ENCODE measurements at places on chromosomes 4 and X.

DNA sequence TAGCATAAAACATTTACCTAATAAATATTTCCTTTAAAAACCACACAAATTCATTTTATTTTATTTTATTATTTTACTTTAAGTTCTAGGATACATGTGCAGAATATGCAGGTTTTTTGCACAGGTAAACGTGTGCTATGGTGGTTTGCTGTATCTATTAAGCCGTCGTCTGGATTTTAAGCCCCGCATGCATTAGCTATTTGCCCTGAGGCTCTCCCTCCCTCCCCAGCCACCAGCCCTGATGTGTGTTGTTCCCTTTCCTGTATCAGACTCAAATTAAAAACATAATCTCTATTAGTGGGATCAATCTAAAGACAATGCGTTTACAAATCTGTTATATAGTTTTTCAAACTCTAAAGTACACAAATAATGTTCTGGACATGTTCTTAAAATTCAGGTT lies 1.2 kb upstream of the HTN3 start:
- no peak for DNase-seq

- DNase-seq = no peak
These were observed 656.9 kb upstream of the CPEB2 start for GRCh38 chr4:14345356-14345775.

DNA sequence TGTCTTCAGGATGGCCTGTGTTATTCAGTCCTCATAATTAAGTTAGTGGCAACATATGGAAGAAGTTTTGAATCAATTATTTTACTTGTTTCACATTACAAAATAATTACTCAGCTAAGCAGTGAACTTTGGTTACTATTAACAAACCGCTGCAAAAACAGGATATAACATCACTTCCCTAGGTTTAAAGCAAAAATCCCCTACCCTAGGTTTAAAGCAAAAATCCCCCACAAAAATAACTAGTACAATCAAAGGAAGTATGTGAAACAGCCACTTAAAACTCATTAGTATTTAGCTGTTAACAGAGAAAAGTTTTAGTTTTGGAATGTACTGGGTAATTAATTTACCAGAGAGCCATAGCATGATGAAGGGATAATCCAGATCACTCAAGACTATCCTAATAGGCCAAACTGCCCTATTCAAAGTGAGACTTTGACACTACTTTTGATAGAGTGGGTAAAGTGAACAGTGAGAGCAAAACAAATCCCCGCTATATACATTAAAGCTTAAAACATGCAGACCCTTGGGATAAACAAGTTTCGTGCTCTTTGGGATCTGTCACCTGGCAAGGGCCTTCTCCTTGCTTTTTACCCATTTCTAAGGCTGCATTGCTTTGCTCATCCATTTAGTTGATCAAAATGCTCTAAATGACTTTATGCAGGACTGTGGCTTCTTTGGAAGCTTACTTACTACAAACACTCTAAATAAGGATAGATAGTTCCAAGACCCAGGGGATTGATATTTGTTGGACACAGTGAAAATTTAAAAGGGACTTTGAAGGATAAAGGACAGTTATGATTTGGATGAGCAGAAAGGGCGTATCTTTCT lies 36.4 kb upstream of the GPR174 start:
- no peak for DNase-seq

DNA sequence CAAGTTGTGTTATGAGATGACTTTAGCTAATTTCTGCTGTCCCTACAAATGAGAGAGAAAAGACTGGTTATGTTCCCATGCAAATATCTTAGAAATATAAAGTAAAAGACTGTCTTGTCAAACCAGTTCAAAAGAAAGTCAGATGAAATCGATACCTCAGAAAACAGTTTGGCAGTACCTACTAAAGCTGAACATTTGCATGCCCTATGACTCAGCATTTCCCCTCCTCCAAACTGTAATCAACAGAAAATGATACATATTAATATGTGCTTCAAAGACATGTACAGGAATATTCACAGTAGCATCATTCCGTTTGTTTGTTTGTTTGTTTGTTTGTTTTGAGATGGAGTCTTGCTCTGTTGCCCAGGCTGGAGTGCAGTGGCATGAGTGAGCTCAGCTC lies 90.3 kb downstream of the ARX start:
- DNase-seq = no peak

GRCh38 chr4:8030121-8030781 lies 90.6 kb upstream of the AFAP1 start:
- no peak for DNase-seq

DNA sequence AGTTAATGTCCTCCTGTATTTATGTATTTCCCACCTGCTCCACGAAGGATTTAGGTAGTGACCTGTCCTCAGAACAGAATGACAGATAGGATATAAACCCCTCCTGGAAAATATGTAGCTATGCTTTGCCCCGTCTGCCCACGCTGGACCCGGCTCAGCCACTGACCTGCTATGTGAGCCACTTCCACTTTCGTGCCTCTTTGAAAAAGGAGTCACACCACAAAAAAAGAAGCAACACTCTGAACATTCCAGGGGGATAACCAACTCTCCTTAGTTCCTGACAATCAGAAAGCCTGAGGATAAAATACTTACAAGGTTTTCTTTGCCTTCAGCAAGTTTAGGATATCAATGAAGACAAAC lies 11.1 kb downstream of the ACSL1 start:
- DNase-seq = no peak

DNA sequence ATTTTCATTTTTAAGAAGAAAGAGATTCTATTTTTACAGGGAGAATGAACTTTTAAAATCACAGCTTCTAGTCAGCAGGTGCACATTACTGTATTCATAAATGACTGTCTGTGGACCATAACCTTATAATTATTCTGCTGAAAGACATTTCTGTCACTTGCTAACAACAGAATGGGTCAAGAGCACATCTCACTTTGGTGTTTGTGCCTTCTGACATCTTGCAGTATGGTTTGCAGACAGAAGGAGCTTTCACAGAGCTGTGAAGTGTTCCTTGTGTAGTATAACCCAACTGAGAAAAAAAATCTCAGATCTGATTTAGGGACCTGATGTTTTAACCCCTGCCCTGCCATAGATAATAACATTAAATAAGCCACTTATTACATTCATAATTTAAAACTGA lies 131.4 kb upstream of the CTSO start:
- DNase-seq = no peak

DNA sequence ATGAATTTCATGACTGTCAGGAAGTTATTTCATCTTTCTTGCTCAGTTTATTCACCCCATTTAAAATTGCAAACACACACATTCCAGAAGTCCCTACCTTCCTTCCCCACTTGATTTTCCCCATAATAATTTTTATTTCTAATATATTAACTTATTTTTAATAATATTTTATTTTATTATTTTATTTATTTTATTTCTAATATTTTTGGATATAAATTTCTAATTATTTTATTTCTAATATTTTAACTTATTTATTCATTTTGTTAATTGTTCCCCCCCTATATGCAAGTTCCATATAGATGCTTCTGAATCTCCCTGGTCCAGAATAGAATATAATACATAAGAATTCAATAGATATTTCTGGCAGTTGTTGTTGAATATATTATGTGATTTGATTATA lies 293.7 kb upstream of the CPEB2 start:
- no peak for DNase-seq

DNA sequence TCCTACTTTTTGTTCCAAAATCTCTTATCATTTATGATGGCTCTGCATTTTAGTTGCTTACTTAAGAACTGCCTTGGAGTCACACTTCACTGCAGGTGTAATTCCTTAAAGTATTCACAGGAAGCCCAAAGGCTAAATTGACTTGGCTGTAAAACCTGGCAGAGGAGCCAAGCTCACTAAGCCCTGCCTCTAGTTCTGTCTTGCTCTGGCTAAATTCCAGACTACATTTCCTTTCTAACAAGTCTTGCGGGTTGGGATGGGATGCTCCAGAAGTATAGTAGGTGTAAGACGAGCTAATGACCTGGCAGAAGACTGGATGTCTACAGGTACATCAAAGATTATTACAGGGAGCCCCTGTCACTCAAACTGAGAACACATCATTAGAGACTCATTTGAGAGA lies 924.0 kb upstream of the INTU start:
- DNase-seq = no peak

- DNase-seq = no peak
These were observed 1467.4 kb downstream of the C4orf33 start for GRCh38 chr4:130563185-130563888.

DNA sequence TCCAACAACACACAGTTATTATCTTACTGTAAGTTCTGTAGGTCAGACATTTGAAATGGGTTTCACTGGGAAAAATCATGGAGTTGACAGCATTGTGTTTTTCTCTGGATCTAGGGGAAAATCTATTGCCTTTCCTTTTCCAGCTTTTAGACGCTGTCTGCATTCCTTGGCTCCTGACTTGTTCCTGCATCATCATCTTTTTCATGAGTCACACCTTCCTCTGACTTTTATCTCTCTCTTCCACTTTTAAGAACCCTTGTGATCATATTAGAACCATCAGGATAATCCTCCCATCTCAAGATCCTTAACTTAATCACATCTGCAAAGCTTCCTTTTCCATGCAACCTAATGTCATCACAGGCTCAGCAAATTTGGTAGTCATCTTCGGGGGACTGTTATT lies 1454.8 kb downstream of the RPA4 start:
- DNase-seq = no peak

DNA sequence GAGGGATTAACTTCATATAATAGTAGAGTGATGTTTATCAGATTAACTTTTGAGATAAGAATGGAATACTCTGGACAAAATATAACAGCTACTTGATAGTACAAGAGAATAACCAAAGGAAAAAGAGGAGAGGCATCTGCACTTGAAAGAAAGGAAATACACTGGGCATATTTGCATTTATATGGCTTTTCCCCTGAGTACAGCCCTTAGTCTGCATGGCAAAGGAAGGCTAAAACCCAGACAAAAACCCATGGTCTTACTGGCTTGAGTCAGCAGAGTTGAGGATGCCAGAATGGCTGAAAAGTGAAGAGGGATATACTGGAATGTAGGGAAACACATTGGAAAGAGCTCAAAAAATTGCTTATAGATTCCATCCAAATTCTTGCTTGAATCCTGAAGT lies 101.6 kb downstream of the COL4A5 start:
- DNase-seq = no peak
